ENCODE measurements at places on chromosomes 12 and 14.

GRCh38 chr12:113641426-113642030 is 169.9 kb upstream of the LHX5 start:
- DNase-seq: no peak

- DNase-seq: no peak
These were observed 32.8 kb upstream of the RERG start for GRCh38 chr12:15253990-15254389.

DNA sequence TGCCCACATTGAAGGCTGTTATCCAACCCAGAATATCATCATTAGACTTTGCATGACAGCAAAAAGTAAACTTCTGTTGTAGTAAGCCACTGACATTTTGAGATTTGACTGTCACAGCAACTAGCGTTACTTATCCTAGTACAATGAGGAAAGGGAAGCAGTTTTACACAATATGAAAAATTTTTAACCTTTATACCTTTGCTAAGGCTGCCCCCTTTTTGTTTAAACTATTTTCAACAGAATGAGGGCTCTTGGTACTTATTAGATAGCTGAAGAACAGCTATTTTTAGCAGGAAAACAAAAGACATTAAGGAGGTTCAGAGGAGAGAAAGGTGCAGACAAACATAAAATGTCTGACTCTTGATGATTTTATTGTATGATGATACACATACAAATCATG is 23.4 kb upstream of the TMX1 start:
- DNase-seq: no peak

DNA sequence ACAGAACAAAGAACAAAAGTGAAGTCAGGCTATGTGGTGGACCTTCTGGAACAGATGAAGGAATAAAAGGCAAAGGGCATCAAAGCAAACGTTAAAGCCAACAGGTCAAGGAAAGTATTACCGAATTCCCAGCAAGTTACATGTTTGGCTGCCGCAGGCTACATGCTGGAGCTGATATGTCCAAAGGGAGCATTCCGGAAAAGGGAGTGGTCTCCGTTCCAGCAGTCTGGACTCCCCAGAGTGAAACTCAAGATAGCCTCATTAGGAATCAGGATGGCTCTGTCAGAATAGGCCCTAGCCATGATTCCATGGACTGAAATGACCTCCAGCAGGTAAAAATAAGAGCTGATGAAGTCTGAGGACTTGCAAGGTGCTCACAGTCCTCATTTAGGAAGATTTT is 379.8 kb upstream of the PRICKLE1 start:
- DNase-seq: no peak

DNA sequence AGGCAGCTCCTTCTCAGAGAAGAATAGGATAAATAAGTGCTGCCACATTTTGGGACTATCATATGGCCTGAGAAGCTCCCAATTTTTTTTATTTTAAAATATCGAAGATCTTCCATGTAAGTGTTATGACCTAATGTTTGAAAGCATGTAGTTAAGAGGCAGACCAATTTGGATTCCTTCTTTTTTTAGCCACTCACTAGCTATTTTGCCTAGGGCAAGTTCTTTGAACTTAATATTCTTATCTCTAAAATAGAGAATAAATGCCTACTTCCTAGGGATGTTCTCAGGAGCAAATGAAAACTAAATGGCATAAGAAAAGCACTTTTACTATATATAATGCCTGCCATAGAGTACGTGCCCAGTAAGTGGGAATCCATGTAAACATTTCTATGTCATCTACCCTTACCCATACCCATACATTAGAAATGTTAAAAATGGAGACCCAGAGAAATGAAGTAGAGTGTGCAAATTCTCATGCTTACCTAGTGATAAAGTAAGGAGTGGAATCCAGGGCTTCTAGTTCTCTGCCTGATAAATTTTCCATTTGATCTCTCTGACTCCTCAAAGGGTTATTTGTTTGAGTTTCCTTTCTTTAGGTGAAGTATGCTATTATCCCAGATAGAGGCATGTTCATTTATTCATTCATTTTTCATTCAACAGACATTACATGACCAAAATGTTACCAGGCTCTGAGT is 148.3 kb downstream of the TGFB3 start:
- no peak for DNase-seq

GRCh38 chr14:75610834-75611233 is 32.4 kb downstream of the FLVCR2 start:
- no peak for DNase-seq

DNA sequence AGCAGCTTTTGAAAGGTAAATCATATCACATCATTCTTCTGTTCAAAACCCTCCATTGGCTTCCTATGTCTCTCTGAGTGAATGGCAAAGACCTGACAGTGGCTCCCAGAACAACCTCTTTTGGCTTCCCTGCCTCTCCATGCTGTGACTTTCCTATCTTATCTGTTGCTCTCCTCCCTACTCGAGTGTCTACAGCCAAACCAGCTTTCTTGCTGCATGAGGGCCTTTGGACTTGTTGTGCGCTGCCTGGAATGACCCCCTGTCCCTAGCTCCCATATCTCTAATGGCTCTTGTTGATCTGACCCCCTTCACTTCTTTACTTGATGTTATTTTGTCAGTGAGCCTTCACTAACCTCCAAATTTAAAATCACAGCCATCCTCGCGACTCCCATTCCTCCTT is 2.5 kb downstream of the SYNE2 start:
- no peak for DNase-seq

- DNase-seq: no peak
These were observed 10.1 kb upstream of the DNAH10 start for GRCh38 chr12:123752046-123752445.

- DNase-seq: peak; percentile 50
These were observed 4.3 kb downstream of the IRF2BPL start for GRCh38 chr14:77024171-77024691.

DNA sequence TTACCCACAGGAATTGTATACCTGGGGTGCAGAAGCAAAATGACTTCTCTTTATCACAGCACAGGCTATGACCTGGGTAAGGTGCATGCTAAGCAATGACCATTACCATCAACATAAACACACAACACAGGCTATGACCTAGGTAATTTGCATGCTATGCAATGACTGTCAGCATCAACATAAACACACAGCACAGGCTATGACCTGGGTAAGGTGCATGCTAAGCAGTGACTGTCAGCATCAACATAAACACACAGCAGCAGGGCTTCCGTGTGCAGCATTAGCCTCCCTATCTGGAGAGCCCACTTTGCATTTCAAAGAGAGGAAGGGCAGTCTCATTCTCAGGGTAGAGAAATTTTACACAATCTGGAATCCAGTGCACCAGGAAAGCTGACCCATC is 583.0 kb downstream of the TMEM121 start:
- no peak for DNase-seq

- DNase-seq: no peak
These were observed 147.8 kb upstream of the MAX start for GRCh38 chr14:65250162-65250495.

GRCh38 chr12:2732290-2732689 is 62.5 kb upstream of the FKBP4 start:
- DNase-seq: no peak

DNA sequence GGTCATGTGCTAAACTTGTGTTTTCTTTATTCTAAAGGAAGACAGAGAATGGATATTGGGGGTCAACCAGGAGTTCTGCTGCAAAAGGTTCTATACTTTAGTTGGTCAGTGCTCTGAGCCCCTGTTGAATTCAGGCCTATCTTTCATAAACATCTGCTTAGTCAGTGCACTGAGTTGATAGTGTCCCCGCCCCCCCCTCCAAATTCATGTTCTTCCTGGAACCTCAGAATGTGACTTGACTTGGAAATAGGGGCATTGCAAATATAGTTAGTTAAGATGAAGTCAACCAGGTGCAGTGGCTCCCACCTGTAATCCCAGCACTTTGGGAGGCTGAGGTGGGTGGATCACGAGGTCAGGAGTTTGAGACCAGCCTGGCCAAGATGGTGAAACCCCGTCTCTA is 23.3 kb downstream of the CHST11 start:
- no peak for DNase-seq

GRCh38 chr12:58408516-58408915 is 467.1 kb downstream of the ATP23 start:
- DNase-seq: no peak

DNA sequence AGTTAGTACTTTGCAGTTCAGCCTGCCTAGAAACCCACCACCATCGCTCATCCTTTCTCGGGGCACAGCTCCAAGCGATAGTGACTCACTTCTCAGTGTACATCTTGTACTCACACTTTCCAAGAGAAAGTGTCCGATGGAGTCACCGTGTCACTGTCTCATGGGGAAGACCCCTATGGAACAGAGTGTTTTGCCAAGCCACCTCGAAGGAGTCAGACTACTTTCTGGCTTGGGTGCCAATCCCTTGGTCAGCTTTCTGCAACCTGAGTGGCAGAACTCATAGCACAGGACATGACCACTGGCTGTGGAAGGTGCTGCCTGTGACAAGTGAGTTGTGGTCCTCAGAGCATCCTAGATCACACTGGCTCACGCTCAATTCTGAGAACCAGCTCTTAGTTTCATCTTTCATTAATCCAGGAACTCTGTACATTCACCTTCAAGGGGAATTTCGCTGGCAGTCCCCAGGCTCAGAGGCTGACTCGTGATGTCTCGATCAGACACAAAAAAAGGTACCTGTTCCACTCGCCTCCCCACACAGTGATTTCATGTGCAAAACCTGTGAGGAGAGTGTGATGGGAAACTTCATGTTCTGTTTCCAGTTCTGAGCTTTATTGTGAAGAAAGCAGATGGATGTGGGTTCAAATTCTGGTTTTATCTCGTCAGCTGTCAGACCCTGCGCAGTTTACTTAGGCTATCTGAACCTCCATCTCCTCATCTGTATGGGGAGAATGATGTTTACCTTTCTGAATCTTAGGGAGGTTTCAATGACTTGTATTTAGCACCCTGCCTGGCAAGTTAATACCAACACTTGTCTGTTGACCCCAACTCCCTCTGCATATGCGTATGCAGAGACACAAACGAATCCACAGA is 127.3 kb upstream of the CCND2 start:
- peak; percentile 79 for DNase-seq

DNA sequence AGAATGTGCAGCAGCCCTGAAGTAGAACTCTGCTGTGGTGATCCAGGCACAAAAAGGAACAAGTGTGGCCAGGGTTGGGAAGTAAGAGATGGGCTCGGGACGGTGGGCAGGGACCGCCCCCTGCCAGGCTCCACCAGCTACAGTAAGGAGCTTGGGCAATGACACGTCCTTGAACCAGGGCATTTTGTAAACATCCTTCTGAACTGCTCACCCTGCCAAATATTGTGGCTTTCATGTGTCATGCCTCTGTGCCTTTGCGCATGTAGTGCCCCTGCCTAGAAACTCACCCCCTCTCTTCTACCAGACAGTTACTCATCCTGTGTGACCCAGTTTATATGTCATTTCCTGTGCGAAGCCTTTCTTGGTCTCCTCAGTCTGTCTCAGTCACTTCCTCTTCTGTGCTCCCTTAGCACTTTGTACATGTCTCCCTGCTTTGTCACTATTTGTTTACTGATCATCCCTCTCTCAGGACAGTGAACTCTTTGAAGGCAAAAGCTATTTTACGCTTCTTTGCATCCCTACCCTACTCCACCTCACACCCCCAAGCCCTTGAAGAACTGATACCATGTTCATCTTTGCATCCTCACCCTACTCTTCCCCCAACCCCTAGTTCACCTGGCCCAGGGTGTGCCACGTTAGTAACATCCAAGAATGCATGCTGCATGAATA is 108.9 kb upstream of the PLEKHG7 start:
- peak; percentile 65 for DNase-seq

DNA sequence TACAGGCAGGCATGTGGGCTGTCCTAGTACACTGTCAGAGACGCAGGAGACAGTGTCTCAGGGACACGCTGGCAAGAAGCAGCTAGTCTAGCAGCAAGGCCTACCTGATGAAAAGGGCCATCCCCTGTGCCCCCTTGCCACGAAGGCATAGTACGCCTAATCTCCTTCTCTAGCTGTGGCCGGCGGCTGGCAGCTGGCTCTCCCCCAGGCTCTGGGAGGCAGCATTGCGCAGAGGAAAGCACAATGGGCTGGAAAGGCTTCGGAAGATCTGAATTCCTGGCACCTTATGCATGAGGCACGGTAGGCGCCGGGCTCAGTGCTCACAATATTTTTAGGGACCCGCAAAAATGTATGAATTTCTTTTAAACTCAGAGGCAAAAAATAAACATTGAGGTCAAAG is 16.0 kb upstream of the PLEKHH1 start:
- DNase-seq: no peak

DNA sequence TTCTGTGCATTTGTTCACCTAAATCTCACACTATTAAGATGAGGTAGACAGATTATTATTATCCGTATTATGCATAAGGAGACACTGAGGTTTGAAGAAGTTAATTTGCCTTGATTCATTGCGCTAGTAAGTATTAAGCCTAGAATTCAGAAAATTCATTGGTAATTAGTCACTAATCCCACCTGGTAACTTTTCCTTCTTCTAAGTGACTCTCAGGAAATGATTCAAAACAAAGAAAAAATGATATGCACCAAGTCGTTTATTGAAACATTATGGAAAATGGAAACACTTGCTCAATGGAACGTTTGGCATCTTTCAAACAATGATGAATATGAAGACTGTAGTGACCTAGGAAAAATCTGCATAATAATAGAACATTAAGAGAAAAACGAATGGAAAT is 15.2 kb downstream of the RFX4 start:
- DNase-seq: no peak

GRCh38 chr14:77177702-77178101 is 3.9 kb upstream of the TMEM63C start:
- no peak for DNase-seq

DNA sequence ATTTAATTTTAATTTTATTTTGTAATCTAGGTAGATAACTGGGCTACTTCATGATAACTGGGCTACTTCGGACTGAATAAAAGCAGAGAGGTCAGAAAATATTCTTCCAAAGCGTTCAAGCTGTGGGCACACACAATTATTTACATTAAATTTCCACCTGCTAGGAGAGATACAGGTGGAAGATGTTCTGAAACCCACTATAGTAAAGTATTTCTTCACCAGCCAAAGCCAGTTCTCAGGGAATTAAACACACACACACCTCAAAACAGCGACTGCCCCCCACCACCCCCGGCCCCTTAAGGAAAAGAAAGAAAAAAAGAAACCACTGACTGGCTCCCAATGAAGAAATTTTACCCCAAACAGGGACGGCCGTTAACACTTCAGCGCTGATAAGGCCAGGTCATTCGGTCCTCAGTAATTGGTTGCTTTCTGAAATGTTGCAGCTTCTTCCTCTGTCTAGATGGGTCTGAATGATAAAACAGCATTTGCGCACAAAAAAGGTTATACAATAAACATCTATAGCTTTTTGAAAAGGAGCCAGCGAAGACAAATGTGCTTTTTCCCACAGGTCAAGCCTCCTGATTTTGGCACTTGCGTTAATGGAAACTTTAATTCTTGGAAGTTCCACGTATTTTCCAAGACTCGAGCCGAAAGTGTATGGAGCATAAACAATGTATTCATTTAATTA is 771 bp upstream of the KCNJ8 start:
- no peak for DNase-seq
